ENCODE measurements at places on chromosomes 5 and 9.

DNA sequence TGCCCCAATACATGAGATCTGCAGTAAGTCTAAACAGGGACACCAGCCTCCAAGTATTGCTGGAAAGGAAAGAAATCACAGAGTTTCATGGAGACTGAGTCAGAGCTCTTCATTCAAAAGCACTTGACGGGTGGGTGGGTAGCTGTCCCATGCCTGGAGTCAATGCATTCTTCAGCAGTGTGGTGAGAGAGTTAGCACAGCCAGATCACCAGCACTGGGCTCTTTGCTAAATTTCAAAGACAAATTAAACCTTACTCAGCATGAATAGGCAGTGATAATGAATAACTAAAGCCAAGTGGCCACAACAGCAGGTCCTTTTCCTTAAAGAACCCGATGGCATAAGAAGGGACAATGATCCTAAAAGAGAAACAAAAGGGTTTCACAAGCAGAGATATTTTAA, 192.4 kb downstream of the ACTL7B start:
- no peak for DNase-seq

DNA sequence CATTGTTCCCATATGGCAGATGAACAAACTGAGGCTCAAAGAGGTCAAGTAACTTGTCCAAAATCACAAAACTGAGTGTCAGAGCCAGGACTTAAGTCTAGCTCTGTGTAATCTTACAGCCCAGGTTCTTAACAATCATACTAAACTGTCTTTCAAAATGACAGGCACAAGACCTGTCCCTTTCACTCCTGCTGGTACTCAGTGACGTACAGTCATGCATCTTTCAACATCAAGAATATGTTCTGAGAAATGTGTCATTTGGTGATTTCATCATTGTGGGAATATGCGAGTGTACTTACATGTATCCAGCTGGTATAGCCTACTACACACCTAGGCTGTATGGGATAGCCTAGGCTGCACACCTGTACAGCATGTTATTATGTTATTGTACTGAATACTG, 646.8 kb upstream of the WWC1 start:
- no peak for DNase-seq

DNA sequence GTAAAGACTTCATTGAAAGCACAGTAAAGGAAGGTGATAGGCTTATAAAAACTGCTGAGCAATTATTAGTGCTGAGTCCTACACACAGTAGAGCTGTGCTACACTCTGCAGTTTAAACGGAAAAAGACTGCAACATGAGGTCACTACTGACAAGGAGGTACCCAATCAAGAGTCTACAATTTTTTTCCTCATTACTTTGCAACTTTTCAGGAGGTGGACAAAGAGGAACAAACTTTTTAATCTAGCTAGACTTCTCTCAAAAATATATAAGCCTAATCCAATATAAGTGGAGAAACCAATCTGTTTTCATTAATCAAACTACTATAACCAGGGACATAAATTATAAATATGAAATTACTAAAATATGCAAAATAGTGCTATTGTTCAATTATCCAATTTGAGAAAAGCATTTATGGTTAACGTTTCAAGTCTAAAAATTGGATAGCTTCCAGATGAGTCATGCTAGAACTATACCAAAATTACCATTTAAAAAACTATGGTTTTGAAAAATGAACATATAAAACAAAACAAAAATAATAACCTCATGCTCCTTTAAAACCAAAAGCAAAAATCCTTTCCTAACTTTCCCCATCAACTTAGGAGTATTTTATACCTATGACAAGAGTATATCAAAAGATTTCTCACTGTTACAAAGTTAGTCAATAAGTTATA, 37.7 kb downstream of the FAM13B start:
- no peak for DNase-seq

- no peak for DNase-seq
Measured at GRCh38 chr9:135490166-135490870, 10.2 kb upstream of the MRPS2 start.

GRCh38 chr5:41339339-41339738, 126.0 kb upstream of the C6 start:
- DNase-seq = no peak

GRCh38 chr9:88950341-88951154, 40.7 kb upstream of the S1PR3 start:
- DNase-seq = no peak

DNA sequence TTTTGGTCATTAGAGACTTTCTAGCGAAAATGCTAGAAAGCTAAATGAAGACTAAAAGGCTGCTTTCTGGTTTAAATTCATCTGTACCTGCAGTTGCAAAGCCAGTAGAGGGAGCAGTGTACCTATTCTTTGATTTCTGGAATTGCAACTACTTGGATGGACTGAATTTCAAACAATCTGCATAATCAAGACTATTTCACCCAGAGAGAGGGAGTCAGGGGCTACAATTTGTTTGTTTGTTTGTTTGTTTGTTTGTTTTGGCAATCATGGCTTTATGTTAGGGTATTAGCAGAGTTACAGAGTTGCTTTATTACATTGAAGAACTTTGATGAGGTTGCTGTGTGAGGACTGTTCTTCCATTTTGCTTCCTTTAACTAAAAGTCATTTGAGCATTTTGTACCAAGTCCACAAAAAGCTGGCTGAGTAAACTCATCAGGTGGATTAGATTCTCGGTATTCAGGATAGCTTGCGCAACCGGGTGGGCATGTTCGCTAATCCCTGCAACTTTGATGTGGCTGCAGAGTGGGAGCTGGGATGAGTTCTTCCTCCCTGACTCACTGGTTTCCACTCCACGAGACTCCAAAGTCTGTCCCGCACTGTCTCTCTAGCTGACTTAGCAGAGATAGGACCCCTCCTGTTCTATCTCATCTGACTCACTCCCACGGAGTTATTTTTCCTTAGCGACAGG, 80.0 kb upstream of the TUT7 start:
- DNase-seq = no peak

DNA sequence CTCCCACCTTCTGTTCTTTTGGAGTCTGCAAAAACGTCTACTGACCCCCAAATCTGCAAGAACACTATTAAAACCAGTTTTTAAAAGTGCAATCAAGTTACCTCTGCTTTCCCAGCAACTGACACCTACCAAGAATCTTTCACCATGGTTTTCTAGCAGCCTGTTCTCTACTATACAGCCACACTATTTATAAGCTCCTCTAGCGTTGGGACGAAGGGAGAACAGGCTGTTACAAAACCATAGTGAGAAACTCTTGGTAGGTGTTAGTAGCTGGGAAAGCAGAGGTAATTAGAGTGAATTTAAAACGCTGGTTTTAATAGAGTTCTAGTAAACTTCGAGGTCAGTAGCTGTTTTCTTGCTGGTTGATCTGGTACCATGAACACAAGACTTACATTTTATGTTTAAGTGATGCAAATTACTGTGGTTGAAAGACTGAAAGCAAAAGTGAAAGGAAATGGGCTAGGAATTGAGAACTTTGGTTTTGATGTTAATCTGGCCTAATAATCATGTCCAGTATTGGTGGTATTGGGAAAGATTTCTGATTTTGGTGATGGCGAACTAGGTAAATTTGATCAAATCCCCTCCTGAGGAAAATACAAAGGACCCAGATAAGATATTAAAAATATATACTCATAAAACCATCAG, 5.3 kb downstream of the MROH2B start:
- DNase-seq = no peak

GRCh38 chr9:121684381-121685145, 33.1 kb downstream of the DAB2IP start:
- no peak for DNase-seq

DNA sequence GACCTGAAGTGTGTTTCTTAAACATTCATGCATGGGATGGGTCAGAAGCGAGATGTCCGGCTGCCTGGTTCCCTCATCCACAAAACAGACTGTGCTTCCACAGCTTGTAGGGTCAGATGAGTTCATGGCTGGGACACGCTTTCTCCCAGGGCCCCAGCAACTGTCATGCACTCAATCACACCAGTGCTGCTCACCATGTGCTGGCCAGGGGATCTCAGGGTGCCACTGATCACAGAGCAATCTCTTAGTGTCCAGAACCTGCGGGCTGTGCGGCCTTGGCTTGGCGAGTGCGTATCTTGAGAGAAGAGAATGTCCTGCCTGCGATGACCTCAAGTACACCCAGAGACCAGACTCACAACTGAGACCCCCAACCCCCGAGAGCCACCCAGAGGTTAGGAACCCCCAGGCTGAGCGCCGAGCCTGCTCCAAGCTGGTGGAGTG, 26.0 kb upstream of the FCN2 start:
- no peak for DNase-seq

GRCh38 chr5:108727651-108728565, 19.8 kb upstream of the FER start:
- DNase-seq = peak; percentile 6

DNA sequence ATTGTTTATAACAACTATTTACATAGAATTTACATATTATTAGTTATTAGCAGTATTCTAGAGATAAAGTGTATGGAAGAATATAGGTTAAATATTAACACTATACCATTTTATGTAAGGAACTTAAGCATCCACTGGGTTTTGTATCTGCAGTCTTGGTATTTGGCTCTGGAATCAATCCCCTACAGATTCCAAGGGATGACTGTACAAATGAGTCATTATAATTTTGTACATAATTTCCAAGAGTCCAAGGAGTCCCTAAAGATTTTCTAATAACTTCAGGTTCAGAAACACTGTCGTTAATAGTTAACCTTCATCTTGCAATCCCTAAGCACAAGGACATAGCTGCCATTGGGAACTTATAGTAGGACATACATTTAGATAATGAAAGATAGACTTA, 254.8 kb upstream of the PDE4D start:
- no peak for DNase-seq

- DNase-seq = no peak
Measured at GRCh38 chr9:117622347-117622746, 81.9 kb upstream of the TLR4 start.

GRCh38 chr5:23506329-23507236, 826 bp upstream of the PRDM9 start:
- DNase-seq = no peak

DNA sequence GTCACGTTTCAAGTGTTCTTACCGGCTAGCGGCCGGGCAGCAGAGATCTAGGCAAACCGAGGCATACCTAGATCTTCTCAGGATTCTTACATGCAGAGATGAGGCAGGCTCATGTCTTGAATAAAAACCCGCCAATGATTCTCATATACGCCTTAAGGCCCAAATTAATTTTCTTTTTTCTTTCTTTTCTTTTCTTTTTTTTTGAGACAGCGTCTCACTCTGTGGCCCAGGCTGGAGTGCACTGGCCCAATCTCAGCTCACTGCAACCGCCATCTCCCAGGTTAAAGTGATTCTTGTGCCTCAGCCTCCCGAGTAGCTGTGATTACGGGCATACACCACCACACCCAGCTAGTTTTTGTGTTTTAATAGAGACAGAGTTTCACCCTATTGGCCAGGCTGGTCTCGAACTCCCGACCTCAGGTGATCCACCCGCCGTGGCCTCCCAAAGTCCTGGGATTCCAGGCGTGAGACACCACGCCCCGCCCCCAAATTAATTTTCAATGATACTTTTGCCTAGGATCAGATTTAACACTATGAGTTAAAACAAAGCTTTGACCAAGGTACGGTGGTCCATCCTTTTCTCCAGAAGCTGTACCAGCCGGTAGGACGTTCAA, 1.5 kb downstream of the C9orf40 start:
- DNase-seq = no peak

DNA sequence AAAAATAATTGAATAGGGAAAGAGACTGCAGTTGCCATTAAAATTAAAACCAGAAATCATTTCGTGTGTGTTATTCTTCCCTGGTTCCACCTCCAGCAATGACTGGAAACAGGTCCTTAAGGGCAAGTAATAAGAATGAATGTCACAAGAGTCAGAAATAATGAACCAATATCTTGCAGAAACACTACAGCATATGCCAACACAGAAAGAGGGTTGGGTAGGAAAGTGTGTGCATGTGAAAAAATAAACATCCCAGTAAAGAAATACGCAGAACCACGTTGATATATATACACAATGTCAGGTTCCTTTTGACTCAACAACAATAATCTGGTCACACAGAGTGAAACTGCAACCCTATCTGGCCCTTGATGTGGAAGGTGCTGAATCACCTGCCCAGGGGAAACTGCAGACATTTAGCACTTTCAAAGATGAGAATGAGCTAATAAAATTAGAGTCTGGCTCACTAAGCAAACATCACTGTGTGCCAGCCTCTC, 15.0 kb downstream of the HMHB1 start:
- no peak for DNase-seq

DNA sequence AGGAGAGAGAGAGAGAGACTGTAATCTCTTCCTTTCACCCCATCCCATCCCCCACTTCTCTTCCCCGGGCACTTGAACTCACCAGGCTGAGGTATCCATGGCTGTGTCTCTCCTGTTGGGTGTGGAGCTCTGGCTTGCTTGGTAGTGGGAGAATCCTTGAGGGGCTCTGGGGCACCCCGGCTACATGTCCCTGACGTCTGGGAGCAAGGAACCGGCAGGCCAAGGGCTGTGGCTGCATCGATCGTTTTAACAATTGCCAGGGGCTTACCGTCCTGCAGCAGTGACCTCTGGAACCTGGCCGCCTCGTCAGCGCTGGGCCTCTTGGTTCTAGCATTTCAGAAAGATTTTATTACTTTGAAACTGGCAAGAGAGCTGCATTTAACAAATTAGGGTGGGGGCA, 30.0 kb downstream of the FGF18 start:
- DNase-seq = no peak

DNA sequence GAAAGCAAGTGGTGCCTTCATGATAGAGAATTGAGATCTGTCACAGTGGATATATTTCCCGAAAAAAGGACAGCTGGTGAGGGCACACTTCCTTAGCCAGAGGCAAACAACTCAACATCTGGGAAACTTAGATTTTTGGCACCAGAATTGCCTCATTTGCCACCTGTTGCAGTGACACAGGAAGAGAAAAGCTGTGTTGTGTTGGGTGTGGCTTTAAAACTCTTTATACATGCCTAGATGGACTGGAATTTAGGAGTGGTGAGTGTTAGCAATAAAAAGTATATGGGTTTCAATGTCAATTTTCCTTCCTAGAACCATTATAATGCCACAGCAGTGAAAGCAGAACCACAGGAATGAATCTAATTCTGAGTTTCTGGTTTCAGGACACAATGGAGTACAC, 62.6 kb upstream of the CEMIP2 start:
- no peak for DNase-seq

DNA sequence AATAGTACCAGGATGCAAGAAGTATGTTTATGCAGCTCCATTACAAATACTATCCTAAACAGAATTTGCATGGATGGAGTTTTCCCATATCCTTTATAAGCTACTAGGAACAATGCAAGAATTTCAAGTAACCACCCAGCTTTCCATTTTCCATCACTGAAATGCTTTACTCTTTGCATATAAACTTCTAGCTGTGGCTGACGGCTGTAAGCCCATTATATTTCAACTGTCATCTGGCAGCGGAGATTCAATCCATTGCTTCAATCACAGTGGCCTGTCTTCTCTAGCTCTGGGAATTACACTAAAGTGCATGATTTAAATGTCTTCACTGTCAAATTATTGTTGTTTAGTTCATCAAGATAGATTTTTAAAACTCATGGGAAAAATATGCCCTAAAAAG, 64.2 kb upstream of the PAM start:
- DNase-seq = no peak

GRCh38 chr9:83024506-83025125, 38.3 kb downstream of the RASEF start:
- no peak for DNase-seq

GRCh38 chr9:92638621-92639101, 31.3 kb downstream of the IPPK start:
- DNase-seq = no peak

All from stimulated activated CD8-positive, alpha-beta memory T cell treated with anti-CD3 and anti-CD28 coated beads, Interleukin-12 subunit alpha, Interleukin-12 subunit beta, amount 100 ng/mL, for 1 hour (primary cell).